ENCODE measurements at places on chromosomes 16 and 17.

DNA sequence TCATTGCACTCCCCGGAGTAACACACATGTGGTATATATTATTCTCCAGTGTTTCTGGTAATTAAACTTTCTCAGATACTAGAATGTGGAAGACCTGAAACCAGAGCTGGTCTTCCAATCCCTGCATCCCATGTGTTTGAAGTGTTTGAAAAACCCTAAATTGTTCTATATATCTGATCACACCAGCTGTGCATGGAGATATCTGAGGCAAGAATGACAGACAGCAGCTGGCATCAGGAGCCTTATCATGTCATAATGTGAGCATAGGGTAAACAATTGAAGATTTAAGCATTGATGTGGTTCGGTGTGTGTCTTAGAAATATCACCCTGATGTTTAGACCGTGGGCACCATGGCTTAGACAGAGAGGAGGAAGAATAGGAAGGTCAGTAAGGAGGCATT, 251.0 kb downstream of the CDH11 start:
- no peak for DNase-seq

DNA sequence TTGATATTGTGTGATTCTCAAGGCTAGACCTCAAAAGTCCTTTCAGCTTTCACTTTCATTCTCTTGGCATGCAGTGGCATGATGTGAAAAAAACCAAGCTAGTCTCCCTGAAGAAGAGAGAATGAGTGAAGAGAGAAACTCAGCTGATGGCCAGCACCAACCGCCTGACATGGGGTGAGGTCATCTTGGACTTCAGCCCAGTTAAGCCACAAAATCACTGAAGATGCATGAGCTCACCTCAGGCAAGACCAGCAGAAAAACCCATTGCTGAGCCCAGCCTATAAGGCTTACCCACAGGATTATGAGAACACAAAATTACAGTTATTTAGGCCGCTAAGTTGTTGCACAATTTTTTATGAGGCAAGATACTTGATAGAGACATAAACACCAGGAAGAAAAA, 496.5 kb downstream of the TOX3 start:
- DNase-seq = no peak

GRCh38 chr17:38451030-38451839, 23.0 kb downstream of the ARHGAP23 start:
- DNase-seq = no peak

- DNase-seq = no peak
Measured at GRCh38 chr17:57266902-57267311, 10.6 kb downstream of the MSI2 start.

DNA sequence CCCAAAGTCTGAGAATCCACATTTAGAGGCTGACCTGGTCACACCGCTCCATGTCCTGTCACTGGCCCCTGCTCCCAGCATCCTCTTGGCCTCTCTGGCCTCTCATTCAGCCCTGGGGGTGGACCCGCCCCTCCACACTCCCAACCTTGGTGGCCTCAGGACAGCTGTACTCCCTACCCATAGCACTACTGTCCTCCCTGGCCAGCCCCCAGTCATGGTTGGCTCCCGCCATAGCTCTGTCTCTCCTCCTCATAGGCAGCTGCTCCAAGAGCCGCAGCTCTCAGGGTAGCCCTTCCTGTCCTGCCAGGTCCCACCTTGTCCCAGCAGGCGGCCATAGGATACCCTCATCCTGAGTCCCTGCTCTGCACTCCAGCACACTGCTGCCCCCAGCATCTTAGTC, 38.0 kb upstream of the PHB1 start:
- no peak for DNase-seq

- DNase-seq = no peak
Measured at GRCh38 chr16:86653285-86654006, 75.1 kb downstream of the FOXL1 start.

DNA sequence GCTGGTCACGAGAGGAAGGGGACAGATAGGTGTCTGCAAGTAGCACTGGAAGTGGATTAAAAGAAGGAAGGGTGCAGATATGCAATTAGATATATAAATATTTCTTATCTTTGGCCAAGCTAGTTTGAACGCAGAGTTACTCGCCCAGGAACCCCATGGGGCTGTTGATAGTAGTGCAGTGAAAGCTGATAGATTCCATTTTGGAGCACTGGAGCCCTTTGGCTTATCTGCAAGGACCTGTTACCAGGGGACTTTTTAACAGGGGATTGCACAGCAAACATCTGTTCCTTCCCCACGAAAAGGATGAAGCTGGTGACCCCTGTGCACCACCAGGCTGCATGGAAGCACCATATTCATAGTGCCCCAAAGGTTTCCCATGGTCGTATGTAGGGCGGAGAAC, 218.7 kb downstream of the SHISA9 start:
- no peak for DNase-seq

DNA sequence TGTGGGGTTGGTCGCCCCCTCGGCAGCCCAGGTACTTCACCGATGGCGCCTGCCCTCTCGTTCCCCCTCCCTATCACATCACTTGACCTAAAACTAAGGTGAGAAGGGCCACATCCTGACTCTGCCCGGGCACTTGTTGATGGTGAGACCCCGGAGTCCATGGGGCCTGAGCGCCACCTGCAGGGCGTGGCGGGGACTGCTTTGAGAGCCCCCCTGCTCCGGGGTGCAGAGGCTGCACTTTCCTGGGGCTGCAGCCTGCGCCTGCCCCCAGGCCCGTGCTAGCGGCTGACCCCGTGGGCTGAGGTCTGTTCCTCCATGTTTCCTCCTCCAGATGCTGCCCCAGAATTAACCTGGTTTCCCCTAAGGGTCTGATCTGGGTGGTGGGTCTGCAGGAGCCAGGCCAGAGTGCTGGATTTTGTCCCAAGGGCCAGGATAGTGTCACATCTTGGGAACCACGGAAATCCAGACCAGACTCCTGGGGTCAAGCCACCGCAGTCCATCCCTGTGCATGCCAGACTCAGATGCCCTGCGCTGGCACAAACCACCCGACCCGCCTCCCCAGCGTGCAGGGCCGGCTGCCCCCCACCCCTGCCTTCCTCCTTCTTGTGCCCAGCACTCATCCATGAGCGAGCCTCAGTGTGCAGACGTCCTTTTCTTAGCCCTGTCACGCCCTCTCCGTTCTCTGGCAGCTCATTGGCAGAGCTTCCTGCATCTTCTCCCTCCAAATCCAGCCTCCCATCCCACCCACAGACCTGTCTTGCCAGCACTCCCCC, 2.7 kb downstream of the NDUFAF8 start:
- peak; percentile 54 for DNase-seq

DNA sequence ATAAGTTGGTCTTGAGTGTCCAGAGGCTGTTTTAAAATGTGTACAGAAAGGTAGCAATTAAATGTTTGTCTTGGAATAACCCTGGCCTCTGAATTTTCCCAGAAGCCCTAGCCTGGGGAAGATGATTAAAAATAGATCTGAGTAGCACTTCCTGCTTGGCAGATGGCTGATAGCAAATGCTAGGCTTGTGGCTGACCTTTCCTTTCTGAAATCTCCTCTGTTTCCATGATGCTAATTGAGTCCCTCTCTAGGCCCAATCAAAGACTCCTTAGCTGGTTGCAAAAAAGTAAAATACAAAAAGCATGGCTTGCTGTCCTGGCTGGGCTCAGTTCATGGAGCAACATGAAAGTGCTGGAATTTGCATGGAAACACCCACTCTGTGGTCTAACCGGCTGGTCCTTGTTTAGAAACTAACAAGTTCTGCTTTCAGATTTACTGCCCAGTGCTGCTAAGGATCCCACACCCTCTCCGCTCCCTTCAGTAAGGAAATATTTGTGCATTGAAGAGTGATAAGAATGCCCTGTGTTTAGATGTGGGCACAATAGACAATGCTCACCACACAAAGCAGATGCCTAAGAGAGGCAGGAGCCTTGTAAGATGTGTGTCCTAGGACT, 40.8 kb downstream of the YPEL2 start:
- peak; percentile 61 for DNase-seq

DNA sequence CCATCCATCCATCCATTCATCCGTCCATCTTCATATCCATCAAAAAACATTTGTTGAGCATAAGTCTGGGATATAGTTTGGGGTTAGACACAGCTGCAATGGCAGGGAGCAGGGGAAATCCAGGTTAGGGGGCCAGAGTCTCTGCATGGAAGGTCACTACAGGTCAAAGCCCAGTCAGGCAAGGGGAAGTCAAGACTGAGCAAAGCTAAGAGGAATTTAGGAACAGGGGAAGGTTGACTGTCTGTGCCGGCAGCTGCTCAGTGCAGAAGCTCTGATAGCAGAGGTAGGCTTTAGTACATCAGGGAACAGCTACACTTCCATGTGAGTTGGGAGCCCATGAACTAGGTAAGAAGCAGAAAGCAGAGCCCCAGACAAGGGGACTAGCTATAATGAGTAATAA, 68.1 kb downstream of the IRF8 start:
- no peak for DNase-seq

DNA sequence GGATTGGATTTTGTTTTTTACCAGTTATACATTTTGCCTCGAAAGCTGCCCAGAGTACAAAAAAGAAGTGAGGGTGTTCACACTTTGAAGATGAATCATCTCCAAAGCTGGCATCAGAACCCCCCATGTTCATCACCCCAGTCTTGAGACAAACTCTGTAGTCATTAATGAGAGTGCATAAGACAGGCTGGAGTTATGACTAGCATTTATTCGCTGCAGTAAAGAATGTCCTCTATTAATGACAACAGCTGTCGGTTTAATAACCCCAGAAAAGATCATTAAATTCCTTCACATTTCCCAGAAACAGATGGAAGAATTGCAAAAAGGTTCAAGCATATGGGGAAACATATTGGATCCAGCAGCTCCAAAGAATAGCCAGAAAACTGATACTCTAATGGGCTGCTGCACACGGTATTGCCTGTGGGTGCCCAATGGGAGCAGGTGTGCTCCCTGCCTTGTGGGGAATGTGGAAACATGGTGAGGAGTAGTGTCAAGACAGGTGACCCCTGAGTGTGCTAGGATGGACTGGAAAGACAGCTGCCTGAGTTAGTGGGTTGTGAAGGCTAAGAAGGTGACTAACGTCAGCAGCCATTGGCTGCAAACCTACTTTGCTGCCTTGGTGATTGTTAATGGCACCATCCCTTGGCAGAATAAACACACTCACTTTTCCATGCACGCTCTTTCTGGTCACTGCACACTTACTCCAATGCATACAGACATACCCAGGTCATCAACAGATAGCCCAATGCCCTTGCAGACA, 81.9 kb downstream of the AIPL1 start:
- no peak for DNase-seq

GRCh38 chr17:42456223-42457106, 2.2 kb upstream of the ATP6V0A1 start:
- no peak for DNase-seq

DNA sequence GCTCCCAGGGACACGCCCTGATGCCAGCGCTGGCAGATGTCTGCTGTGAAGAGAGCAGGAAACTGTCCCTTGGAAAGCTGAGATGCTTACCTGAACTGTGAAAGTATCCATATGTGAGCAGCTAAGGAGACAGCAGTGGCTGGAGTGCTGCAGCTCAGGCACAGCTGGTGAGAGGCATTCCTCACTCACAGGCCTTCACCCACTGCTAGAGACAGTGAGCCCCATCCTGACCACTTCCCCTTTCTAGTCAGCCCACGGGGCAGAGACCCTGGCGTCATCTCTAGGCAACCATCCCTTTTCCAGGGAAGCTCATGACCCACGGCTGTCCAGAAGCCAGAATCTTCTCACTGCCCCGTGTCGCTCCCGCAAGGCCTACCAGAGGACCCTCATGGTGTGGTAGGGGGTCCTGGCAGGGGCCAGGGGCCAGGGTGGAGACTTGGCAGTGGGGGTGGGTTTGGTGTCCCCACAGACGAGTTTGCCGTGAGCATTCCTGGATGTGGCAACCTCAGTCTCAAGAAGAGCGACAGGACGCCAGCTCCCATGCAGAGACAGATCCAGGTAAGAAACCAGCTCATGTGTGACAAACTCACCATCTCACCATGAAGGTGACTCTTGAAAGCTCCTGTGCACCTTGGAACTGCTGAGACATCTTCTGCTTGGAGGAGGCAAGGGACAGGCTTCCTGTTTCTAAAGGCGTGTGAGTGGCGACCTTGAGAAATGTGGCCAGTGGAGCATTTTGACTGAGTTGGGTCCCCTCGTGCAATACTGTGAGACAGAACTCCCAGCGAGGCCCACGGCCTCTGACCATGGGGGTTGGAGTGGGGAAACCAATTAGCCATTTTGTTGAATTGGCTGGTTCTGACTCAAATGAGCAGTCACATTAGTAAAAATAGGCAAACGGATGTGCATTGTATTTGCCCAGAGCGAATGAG, at the start of gene SCIMP:
TSS of gene SCIMP (minus strand) at position 216 of the 932 bp plus-strand sequence. CDS start at position 111, 105 bp downstream.
- DNase-seq = no peak

GRCh38 chr17:41496803-41497484, 7.2 kb upstream of the KRT36 start:
- DNase-seq = peak; percentile 82

- DNase-seq = no peak
Measured at GRCh38 chr17:3946711-3947235, 17.5 kb downstream of the ATP2A3 start.

Measured in T47D (cell line).